ENCODE measurements at places on chromosomes 7 and 10.
A peak's percentile ranks its signal among the peaks of the same experiment; 100 is the strongest.

DNA sequence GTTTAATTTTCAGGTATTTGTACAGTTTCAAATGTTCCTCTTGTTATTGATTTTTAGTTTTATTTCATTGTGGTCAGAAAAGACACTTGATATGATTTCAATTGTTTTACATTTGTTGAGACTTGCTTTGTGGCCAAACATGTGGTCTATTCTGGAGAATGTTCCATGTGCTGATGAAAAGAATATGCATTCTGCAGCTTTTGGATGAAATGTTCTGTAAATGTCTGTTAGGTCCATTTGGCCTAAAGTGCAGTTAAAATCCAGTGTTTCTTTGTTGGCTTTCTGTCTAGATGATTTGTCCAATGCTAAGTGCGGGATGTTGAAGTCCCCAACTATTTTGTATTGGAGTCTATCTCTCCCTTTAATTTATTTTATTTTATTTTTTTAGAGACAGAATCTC, 70.5 kb downstream of the ZNF503 start:
- DNase-seq = no peak

DNA sequence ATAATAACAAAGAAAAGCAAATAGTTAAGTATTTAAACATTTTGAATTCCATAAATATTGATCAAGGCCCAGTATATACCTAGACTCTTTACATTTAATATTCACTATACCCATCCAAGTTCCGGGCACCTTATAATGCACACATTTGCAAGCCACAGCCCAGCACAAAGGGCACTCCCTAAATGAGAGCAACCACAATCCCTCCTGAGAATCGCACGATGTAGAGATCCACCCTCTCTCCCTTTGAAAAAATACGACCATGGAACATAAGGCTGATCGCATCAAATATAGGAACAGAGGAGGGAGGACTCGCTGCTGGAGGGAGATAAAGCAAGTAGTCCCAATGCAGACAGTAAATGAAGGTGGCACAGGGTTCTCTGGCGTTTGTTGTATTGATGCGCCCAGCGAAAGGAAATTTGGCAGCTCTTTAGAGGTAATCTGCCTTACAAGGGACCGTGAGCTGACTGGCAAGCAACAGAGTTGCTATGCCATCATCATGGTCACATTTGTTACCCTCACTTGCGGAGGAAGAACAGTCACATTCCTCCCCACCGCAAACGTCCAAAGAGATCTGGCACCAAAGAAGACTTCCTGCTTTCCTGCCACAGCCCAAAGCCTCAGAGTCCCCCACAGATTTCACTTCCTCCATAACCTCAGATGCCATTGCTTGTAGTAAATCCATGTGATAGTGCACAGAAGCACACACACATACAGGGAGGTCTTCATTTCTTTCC, 16.1 kb upstream of the TAS2R40 start:
- no peak for DNase-seq

DNA sequence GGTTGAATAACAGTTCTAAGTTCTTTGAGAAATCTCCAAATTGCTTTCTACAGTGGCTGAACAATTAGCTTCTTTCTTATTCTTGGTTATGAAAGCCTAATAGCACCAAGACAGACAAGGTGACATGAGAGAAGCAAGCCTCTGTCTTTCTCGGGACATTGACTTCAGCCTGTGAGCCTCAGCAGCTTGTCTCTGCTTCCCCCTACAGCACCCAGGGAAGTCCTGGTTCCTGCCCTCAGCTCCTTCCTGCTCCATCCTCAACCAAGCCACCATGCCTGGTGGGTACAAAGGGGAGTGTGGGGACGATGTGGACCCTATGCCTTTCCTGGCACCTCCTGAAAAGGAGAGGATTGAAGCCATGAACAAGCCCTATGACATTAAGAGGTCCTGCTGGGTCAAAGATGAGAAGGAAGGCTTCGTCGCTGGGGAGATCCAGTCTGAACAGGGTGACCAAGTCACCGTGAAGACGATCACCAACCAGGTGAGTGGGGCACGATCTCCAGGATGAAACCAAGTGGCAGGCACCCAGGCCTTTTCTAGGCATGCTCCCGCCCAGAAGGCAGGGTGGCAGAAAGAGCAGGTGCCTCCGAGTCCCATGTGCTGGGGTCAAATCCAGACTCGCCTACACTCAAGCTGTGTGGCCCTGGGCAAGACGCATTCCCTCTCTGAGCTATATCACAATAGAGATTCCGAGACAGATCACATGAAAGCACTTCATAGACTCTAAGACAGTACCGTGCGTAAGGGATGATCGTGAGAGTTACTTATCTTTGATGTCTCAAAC, 30.8 kb upstream of the KPNA7 start:
- DNase-seq = no peak

- DNase-seq = no peak
Observed at GRCh38 chr7:50304129-50304910, at the start of gene IKZF1. Gene IKZF1, plus strand, starts transcription at chr7:50304716. Its CDS starts 14,346 bp downstream, at chr7:50319062.

DNA sequence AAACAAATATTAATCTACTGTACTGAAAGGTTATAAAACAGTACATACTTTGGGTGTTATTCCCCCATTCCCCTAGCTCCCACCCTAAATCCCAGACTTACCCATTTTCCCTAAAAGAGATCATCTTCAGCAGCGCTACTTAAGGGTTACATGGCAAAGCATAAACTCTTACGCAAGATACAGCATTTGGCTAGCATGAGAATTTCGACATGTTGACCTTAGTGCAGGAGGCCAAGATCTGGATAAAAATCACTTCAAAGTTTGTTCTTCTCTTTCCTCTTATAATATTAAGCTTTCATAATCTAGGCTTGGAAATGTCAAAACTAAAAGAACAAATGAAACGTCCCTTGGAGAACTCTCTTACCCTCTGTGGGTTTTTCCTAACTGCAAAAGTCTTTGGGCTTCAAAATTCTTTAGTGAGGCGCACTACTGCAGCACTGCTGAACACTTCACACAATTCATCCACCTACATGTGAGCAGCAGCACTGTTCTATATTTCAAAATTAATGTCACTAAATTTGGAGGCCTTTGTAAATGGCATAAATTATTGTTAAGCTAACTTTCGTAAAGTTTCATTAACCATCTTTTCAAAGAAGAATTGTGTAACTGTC, 59.5 kb upstream of the PDLIM1 start:
- DNase-seq = no peak

DNA sequence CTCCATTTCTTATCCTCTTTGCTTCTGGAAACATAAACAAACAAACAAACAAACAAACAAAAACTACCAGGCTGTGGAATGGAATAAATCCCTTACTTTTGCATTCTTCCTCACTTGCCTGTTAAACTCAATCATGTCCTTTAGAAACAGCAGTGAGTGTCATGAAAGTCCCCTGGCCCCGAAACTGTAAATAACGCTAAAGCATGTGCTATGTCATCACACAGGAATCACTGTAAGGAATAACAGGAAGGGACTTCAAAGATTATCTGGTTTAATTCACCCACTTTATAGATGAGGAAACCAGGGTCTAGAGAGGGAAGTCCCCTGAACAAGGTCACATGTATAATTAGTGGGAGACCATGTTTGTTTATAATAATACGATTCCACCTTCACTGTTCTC, 159.4 kb upstream of the MEOX2 start:
- no peak for DNase-seq

DNA sequence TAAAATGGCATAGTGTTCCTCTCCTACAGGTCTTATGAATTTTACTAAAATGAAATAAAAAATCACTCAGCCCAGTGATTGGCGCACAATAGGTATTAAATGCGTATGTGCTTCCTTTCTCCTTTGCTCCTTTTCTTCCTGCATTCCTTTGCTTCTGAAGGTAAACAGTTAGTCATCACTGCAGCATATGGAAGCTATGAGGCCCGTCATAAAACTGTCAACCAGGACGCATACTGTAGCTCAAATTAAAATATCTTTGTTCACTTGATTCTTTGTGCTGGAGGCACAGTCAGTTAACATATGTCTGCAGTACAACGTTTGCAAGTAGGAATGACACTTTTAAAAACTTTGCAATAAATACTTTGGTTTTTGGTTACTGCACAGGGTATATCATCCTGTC, 374.7 kb downstream of the TCERG1L start:
- DNase-seq = no peak

- DNase-seq = no peak
Observed at GRCh38 chr7:151662251-151662826, 142.6 kb upstream of the RHEB start.

GRCh38 chr10:121694966-121695643, 96.9 kb upstream of the FGFR2 start:
- DNase-seq = no peak

- peak; percentile 22 for DNase-seq
Observed at GRCh38 chr10:90857635-90858460, at the start of gene HTR7. Gene HTR7, minus strand, starts transcription at chr10:90858039. Its CDS starts 368 bp downstream, at chr10:90857671.

DNA sequence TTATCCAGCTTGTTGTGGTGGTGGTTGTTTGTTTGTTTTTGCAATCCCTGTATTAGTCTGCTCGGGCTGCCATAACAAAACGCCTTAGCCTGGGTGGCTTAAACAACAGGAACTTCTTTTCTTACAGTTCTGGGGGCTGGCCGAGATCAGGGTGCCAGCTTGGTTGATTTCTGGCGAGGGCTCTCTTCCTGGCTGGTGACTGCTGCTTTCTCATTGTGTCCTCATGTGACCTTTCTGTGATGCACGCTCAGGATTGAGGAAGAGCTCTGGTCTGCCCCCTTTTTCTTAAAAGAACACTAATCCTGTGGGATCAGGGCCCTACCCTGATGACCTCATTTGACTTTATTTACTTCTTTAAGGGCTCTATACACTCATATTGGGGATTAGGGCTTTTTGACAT, 107.1 kb upstream of the NRP1 start:
- DNase-seq = no peak

DNA sequence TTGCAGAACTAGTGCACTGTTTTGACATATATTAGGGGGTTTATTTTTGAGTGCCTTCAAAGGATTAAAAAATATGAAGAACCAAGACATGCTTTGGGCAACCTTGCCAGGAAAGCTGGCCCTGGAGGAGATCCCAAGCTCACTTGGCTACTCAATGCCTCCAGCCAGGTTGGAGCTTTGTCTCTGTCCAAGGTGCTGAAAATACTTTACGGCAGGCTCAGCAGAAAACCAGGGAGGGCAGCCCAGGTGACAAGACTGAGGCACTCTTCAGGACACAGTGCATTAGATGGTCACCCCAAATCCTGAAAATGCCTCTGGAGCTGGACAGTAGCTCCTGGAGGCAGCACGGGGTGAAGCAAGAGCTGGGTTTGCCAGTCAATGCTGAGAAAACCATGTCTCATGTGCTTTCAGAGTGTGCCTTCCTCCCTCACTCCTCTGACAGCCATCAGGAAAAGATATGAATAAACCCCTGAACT, 5.8 kb upstream of the KCNH2 start:
- no peak for DNase-seq

- DNase-seq = no peak
Observed at GRCh38 chr7:47956220-47956619, 8.0 kb upstream of the PKD1L1 start.

DNA sequence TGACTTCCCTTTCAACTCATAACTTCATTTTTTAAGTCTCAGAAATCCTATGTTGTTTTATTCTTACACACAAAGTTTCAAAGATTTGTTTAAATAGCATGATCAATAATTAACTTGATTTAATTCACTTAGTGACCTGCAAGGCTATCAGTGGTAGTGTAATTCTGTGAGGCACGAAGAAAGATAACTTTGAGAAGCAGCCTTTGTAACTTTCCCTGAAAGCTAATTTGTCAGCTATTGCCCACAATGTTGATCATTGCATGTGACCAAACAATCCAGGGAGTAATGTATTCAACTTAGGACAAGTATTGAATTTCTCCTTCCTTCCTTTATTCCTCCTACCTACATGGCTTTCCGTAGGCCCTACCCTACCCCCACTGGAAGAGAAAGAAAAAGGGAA, 111.0 kb downstream of the SEMA3D start:
- no peak for DNase-seq

DNA sequence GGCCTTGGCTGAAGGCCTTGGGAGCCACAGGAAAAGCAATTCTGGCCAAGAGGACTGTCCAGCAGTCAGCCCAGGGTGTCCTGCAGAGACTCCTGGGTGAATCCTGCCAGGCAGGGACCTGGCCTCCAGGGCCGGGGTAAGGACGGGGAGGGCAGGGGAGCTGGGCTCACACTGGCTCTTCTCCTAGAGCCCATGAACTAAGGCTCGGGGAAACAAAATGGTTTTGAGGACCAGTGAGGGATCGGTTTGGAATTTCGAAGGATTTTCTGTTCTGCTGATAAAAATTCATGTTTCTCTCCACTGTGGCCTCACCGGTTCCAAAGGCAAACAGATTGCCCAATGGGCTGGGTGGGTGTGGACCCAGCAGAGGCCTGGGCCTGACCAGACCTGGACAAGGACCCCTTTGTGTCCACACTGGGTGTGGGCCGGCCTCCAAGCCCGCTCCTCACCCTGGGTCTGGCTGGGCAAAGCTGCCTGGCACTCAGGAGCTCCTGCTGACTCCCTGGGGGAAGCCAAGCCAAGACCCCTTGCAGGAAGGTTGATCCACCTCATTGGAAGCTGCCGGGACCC, 27.3 kb downstream of the FAM20C start:
- DNase-seq = no peak

DNA sequence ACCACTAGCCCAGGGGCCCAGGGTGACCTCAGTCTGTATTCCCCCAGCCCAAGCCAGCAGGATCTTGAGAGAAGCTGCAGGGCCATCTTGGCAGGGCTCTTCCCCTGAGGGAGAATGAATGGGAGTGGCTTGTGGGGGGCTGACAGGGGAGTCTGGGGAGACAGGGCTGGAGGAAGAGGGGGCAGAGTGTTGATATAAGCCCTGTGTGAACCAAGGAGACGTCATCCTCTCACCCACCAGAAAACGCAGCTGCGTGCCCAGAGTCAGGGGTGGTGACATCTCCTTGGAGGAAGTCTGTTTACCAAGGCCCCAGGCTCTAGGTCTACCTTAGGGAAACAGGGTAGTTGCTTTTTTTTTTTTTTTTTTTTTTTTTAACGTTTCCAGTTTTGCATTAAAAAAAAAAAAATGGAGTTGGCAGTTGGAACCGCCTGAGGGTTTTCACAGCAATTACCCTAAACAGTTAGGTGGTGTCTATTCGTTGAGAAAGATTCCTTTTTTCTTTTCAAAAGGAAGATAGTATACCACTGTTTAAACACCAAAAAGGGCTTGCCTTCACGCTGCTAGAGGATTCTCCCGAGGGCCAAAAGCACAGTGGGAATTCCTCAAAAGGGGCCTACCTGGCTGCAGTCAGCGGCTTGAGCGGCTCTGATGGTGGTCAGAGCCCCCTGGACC, 113.8 kb downstream of the PRPF18 start:
- DNase-seq = no peak

GRCh38 chr10:89646889-89647657, 2.0 kb upstream of the PANK1 start:
- DNase-seq = no peak

GRCh38 chr7:115479448-115479847, 551.1 kb downstream of the TFEC start:
- DNase-seq = no peak
